ENCODE measurements at places on chromosomes 4 and X.

GRCh38 chrX:66110112-66110511, 53.9 kb upstream of the HEPH start:
- peak; percentile 49 for DNase-seq

- no peak for DNase-seq
Measured at GRCh38 chr4:135804785-135805184, 1603.2 kb upstream of the PABPC4L start.

DNA sequence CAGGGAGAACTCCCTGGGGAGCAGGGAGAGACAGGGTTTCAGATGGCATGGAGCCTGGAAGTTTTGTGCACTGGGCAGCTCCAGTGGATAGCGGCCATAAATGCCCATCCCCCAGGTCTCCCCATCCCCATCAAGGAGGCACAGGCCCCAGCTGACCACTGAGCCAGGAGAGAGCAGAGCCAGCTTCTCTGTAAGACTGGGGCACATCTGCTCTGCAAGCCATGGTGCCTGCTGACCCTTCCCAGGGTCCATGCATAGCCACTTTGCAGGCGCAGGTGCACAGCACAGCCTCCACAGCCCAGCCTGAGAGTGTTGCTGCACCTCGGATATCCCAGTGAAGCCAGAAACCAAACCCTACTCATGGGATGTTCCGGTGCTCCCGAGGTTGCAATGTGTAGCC, 206.3 kb upstream of the SPANXN4 start:
- DNase-seq, result no peak

- DNase-seq, result no peak
Measured at GRCh38 chr4:62398318-62398717, 1198.2 kb downstream of the ADGRL3 start.

DNA sequence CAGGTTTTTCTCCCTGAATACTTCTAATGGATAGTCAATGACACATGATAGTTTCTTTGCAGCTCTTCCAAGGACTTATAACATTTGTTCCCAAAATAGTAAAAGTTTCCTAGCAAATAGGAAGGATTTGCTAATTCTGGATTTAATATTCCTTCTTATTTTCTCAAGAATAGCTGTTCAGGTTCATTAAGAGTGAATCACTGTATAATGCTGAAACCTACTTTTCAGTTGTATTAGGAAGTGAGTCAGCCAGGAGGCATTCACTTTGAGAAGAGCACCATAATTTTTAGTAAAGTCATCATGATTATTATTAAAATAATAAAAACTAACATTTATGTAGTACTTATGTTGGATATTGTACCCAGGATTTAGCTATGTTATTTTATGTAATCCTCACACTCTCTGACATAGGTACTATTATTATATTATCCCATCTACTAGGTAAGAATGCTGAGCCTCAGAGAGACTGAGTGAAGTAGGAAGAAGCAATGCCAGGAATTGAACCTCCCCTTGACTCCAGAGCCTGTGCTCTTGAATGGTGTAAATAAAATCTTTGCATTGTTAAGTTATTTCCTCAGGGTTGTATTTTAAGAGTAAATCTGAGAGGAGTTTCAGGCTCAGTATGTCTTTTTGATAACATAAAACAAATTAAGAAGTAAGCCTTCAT, 114.8 kb downstream of the REELD1 start:
- no peak for DNase-seq

- DNase-seq, result no peak
Measured at GRCh38 chr4:56181140-56181953, 205.9 kb downstream of the AASDH start.

DNA sequence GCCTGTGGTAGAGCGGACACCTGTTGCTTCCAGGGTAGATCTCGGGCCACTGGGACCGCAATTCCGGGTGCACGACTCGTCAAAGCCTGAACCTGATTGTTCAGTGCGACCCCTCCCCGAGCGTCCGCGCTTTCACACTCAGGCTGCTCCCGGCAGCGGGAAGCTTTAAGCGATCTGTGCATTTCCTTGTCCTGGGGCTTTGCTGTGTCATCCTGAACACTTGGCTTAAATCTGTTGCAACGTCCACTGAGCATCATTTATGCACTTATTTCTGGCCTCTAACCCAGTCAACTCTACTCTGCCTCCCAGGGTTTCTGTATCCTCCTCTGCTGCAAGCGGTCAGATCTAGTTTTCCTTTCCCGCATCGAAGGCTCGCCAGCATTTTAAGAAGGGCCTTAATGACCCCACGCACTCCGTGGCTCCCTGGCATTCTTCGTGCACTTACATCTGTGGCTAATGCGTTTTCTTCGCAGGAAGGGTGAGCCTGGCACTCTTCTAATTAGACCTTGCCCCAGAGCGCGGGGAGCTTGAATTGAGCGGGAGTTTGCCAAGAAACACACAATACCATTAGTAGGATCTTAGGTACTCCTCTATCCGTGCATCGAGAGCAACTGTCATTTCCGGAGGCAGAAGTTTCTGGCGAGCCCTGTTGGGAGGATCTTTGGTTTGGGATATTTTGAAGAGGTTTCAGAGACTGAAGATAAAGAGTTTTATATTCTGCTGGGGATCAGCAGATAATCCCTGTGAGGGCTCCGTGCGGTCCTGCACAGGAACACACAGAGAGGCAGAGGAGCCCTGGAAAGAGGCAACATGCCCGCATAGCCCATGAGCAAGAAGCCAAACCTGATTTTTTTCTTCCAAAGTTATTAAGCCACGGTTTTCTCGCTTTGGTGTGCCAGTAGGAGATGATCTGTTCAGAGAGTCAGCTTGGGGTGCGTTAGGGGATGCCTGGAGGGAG, 654 bp upstream of the DDIT4L start:
- DNase-seq, result no peak

GRCh38 chr4:56844802-56845580, 23.5 kb upstream of the SPINK2 start:
- DNase-seq, result no peak

GRCh38 chr4:612749-613125, 12.6 kb upstream of the PDE6B start:
- DNase-seq, result no peak

DNA sequence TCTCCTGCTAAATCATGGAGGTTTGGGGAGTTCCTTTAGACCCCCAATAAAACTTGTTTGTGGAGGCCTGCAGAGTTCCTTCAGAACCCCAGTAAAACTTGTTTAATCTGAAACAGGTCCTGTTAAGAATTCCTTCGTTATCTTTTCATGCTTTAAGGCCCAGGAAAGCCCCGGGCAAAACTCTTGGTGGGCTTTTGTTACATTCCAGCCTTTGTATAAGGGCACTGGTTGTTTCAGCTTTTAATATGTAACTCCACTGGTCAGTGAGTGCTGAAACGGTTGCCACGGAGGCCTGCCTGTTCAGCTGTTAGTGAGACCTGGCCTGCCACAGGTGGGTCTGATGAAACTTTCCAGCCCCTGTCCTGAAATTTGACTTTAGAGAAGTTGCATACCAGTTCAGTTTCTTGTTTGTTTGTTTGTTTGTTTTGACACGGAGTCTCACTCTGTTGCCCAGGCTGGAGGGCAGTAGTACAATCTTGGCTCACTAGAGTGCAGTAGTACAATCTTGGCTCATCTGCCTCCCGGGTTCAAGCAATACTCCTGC, 12.4 kb upstream of the DHRSX start:
- DNase-seq, result no peak

GRCh38 chr4:57865264-57865663, 755.1 kb upstream of the IGFBP7 start:
- no peak for DNase-seq

- no peak for DNase-seq
Measured at GRCh38 chrX:124690495-124690894, 344.1 kb downstream of the SH2D1A start.

DNA sequence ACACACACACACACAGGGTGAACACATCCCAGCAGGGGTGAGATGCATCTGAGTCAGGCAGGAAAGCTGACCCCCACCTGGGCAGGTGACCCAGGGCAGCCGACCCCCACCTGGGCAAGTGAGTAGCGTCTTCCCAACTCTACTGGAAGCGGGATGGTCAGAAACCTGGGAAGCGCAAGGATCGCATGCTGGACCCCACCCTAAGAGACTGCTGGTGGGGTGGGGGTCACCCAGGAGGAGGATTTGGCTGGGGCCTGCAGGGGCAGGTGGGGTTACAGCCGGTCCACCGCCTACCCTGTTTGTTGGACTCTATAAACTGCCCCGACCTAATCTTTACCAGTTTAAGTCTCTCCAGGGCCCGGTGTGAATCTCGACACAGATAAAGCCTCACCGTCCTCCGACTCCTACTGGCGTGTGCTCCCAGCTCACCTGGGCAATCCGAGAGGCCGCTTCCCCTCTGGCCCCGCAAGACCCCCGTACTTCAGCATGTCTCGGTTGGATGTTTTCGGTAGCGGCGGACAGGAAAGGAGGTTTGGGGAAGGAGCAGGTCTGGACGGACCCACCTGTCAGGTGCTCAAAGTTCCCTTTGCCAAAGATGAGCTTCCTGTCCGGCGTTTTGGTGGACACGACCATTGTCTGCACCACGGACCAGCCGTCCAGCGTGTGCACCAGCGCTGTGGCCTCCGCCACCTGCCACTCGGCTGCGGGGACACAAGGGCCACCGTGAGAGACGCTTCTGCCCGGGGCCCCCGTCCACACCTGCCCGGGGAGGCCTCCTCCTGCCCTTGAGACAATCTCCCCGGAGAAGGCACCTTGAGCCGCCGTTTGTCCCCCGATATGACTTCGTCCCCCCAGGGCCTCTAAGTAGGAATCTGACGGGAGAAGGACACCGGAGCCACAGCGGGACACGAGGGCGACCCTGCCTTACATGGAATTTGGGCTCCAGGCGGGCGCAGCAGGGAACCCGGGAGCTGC, 2.0 kb downstream of the GTPBP6 start:
- DNase-seq, result no peak

DNA sequence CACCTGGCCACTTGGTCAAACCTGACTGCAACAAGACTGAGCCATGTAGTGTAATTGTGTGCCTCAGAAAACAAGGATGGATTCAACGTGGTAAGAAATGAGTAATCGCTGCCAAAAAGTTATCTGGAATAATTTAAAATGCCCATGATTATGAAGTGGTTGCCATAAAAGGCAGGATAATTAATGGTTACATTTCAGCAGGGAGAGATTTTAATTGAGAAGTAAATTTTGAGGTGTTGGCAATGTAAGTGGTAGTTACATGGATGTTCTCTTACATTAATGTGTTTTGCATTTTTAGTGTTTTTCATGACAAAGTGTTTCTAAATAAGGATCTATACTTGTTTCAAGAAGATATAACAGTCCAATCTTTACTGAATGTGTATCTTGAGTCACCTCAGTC, 15.7 kb downstream of the HAUS3 start:
- no peak for DNase-seq

DNA sequence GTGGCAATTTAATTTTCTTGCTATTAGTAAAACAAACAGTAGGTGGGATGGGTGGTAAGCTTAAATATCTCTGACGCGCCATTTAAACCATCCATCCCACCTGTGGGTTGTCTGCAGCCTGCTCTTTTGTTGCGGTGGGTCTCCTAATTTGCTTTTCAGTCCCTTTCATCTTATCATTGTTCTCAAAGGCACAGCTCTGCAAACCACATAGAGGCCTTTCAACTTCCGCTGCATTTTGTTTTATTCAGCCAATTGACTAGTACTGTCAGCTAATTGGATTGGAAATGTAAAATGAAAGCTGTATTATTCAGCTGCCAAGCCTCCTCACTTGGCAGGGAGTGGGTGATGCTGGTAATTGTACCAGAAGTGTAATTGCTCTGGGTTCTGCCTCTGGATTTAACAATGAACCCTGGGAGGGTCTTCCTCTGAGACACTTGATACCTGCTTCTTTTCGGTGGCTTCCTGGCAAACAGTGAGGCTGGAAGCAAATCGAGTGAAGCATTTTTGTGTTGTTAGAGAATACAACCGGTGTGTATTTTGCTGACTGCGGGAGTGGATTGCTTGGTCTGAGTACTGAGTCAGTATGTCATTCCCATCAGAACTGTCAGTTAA, 165.6 kb downstream of the FRAS1 start:
- no peak for DNase-seq

GRCh38 chr4:10121568-10122208, 5.1 kb upstream of the WDR1 start:
- no peak for DNase-seq

DNA sequence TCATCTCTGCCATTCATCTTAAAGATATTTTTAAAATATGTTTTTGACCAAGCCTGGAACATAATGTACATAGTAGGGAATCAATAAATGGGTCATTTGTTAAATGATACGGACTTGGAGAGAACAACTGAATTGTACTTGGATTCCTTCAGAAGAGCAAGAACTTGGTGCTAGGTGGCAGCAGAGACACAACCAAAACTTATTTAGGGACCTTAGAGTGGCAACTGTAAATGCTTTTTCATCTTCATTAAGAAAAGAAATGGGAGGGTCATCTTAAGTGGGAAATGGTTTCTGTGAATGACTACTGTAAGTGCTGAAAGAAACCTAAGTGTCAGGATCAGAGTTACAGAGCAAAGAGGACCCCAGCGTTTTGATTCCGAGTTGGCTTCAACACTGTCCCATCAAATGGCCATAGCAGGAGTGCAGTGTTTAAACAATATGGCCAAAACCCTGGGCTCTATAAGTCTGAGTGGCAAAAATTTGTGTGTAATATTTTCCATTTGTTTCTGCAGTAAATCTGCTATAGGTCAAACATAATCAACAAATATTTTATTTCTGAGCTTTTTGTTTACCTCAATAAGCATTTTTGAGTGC, 213.6 kb downstream of the PALLD start:
- peak; percentile 13 for DNase-seq

GRCh38 chr4:3836756-3837601, 70.8 kb downstream of the ADRA2C start:
- no peak for DNase-seq

DNA sequence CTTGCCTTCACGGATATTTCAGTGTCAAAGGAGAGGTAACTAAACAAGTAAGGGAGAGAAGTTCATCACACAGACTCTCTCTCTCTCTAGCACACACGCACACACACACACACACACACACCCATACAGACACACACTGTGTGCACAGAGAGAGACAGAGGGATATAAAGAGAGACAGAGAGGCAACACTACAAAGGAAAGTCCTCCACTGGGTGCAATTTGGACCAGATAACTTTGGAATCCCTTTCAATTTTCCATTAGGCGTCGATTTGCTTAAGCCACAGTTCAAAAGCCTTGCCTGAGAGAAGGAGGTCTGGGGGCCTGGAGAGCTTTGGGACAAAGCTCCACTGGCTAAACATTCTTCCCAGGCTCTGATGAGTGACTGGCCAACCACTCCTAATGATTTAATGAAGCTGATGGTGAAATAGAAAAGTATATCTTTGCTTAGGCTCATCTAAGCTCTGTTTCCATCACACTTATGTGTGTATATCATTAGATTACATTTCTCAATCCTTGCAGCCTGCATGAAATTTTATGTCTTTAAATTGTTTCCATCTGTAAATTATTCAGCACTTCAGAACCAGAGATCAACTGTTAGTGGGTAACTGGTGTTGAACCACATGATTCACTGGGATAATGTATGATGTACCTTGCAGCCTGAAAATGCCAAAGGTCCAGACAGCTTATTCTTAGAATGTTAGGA, 180.8 kb downstream of the MAGEB17 start:
- no peak for DNase-seq

DNA sequence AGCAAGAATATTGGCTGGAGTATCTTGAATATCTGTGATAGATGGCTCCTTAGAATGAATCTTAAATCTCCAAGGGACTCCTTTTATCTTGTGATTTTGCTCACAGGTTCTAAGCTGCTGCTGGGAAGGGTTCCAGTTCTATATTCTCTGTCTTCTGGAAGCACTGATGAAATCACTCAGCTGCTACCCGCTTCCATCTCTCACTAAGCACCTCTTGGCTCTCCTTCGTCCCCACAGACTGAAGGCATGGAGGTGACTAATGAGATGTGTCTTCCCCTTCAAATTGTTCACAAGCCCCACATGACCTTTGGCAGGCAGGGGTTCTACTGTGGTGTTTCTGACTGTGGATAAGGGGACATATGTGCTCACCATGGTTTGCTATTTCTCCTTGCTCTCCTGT, 75.9 kb downstream of the C4orf51 start:
- DNase-seq, result no peak
